Activated T-helper 17 cell treated with anti-CD3 and anti-CD28 coated beads, Interleukin-2, amount 50 U/mL, for 72 hours (primary cell): ENCODE measurements at places on chromosomes 3 and 15.

DNA sequence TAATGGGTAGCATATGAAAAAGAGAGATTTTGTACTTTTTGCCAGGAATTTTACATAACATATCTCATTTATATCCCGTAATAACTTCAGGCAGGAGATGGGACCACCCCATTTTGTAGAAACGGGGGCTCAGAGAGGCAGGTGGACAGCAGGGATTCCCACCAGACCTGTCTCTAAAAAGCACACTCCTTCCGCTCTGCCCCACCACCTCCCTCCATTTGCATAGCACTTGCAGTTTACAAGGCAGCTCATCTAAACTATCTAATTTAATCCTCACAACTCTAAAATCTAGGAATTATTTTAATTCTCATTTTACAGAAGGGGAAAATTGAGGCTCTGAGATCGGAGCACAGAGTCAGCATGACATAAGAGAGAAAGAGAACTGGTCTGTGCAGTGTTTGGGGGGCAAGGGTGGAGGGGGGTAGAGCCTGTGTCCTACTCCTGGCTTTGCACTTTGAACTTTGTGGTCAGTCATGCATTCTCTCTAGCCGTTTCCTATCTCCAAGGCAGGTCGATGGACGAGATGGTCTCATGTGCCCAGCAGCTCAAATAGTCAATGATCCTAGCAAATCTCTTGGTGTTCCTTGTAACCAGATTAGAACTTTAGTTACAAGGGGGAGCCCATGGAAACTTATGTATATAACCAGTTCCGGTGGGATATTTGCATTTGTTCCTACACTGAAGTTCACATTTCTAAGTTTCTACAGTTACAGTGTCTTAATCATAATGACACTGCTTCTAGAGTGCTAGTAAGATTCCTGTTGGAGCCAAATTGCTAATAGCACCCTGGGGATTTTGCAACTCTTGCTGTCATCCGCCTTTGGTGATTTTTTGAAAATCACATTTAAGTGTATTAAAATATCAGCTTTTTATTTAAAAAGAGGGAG lies 18.6 kb downstream of the CRYGS start:
- no peak for ATAC-seq

DNA sequence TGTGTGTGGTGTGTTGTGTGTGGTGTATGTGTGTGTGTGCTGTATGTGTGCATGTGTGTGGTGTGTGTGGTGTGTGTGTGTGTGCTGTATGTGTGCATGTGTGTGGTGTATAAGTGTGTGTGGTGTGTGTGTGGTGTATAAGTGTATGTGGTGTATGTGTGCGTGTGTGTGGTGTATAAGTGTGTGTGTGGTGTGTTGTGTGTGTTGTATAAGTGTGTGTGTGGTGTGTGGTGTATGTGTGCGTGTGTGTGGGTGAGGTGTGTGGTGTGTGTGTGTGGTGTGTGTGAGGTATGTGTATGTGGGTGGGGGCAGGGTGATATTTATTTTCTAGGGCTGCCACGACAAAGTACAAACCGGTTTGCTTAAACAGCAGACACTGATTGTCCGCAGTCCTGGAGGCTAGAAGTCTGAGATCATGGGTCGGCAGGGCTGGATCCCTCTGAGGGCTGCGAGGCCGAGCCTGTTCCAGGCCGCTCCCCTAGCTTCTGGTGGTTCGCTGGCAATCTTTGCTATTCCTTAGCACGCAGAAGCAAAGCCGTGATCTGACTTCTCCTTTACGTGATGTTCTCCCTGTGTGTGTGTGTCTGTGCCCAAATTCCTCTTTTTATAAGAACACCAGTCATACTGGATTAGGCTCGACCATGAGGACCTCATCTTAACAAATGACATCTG lies 160.2 kb downstream of the XXYLT1 start:
- no peak for ATAC-seq

GRCh38 chr15:100784493-100785180 lies 95.0 kb upstream of the ALDH1A3 start:
- ATAC-seq, result no peak

GRCh38 chr15:59028387-59028955 lies 41.0 kb downstream of the RNF111 start:
- peak; percentile 87 for ATAC-seq

DNA sequence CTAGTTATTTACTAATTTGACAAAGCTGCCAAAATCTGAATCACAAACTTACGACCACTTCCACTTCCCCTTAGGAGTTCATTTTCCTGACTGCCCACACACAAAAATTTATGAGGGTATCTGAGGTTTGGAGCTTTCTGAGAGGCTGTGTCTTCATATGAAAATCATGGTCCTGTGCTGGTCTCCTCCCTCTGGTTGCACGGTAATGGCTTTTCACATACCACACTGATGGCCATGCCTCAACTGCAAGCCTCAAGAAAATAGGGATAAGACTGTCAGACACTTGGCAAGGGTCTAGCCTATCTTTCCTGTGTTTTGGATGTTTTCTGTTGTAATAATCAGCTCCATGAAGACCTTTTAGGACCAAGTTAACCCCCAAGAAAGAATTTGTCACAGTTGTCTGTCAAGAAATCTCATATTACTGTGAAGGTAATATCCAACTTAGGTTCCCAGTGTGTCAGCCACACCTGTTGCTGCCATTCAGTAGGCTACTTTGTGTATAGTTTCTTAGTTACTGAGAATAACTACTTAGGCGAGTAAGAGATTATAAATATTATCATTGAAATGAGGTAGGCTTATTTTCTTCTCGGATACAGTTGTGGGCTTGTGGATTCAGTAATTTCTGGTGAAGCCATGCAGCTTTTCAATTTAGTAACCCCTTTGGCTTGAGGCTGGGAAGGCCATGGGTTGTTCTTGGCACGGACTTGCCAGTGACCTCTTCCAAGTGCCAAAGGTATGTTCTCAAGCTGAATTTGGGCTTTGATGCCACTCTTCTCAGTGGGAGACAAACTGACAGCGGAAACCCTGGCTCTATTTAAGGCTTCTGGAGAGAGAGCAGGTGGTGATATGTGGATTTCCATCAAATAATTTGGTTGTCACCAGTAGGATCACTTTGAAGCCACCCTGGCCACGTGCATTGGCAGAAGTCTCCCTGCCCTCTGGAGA lies 101.1 kb downstream of the RYR3 start:
- ATAC-seq, result no peak

DNA sequence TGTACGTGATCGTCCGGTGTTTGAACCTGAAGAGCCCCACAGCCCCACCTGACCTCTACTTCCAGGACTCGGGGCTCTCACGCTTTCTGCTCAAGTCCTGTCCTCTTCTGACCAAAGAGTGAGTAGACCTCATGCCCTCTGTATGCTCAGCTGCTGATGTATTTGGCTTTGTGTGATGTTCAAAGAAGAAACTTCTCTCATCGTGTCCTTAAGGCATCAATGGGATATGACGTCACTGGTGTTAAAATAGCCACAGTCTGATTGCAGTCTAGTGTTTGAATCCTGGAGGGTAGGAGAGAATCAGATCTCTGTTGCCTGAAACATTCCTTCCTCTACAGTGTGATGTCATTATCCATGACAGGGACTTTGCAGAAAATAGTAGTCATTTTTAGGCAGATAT lies 28.1 kb downstream of the ABHD2 start:
- no peak for ATAC-seq

DNA sequence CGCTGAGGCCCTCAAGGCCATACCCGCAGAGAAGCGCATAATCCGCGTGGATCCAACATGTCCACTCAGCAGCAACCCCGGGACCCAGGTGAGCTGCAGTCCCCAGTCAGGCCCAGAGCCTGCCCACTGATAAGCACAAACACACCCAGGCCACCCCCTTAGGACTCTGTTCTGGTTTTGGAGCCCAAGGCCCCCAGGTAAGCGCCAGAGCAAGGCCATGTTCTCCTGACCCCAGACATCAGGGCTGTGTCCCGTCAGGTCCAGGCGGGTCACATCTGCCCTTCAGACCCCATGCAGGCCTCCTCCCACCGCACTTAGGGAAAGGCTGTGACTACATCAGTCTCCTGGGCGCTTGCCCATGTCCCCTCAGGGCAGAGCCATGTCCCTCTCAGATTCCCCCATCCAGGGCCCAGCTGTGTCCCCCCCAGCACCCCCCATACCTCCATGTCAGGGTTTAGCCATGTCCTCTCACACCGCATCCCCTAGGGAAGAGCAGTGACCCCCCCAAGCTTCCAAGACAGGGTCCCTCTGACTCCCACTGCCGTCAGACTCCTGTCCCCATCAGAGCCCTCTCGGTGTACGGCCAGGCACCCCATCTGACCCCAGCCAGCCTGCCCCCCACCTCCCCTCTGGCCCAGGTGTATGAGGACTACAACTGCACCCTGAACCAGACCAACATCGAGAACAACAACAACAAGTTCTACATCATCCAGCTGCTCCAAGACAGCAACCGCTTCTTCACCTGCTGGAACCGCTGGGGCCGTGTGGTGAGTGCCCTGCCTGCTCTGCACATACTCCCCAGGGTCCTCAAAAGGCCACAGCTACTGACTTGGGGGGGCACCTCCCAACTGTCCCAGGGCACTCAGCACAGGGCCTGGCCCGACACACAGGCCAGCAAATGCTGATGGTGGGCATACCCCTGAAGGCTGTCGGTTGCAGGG lies 1.6 kb downstream of the PARP3 start:
- ATAC-seq, result no peak

DNA sequence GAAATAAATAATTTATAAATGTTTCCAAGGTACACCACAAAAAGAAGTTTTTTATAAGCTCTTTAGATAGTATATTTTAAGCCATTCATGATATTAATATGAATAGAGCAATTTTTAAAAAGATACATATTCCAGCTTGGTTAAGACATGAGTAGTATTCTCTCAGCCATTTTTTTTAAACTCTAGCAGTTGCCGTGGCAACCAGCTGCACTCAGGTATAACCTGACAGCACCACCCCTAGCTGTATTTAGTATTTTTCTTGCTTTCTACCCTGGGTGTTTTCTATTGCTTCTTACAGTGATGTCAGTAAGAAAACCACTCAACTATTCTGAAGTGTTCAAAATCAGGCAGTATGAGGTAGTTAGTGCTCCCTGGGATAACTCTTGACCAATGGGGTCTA lies 496.3 kb upstream of the CNTN3 start:
- ATAC-seq, result no peak

DNA sequence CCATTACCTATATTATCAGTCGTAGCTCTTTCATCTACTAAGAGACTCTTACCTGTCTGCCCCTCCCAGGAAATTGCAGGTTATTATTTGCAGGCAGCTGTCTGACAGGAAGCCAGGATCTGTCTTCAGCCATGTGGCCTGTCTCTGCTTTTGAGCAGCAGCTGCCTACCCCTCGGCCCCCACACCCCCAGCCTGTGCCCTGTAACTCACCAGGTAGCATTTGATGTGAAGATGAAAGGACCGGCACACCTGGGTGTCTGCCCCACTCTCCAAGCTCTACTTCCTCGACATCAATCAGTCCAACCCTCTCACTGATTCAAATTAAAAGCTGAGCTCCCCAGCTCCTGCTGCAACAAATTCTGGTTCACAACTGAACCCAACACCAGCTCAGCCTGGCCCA lies 197.2 kb upstream of the CTNNB1 start:
- ATAC-seq, result no peak

- ATAC-seq, result no peak
These were observed 35.9 kb upstream of the CMSS1 start for GRCh38 chr3:99781761-99782160.

GRCh38 chr15:91224755-91225380 lies 124.8 kb downstream of the SV2B start:
- no peak for ATAC-seq

DNA sequence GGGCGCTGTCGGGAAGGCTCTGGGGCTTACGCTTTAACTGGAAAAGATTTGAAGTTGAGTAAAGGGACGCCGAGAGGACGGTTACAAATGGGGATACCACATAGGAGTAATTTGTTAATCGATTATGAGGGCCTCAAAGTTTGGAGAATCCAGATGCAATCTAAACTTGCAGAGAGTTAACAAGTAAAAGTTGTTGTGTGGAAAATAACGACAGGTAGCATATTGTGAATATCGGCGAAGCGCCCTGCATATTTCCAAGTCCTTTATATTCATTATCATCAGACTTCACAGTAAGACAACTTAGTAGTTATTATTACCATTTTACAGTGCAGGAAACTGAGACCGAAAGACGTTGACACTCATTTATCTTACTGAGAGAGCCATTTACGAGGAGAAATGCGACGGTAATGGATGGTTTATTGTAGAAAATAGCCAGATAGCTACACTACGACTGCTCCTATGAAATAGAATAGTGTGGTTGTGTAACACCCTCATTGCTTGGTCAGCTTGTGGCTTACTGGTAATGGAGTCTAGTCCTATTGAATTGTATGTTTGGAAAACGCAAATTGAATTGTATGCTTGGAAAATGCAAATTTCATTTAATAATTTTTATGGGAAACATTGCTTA lies 700 bp downstream of the MKRN2 start:
- ATAC-seq, result no peak
